ENCODE measurements at places on chromosomes 16 and 17. TPM values are rescaled to one million over a fixed set of nuclear protein-coding genes. Genes with fewer than 3 reads are reported as not detected.

DNA sequence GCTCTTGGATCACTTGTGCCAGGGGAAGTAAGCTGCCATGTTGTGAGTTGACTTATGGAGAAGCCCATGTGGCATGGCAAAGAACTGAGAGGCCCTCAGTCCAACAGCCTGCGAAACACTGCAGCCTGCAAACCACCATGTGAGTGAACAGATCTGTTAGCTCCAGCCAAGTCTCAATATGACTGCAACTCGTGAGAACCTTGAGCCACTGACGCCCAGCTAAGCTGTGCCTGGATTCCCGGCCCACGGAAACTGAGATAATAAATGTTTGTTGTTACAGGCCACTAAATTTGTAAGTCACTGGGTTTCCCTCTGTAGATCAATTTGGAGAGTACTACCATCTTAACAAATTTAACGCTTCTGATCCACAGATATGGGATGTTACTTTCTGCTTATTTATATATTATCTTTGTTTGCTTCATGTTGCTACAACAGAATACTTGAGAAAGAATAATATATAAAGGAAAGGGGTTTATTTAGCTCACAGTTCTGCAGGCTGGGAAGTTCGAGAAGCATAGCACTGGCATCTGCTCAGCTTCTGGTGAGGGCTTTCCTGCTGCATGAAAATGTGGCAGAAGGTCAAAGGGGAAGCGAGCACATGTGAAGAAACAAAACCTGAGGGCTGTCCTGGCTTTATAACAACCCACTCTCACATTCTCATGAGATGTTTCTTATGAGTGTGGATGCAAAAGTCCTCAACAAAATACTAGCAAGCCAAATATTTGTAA is 29.4 kb upstream of the ATP2A3 start:
- no peak for DNase-seq

- DNase-seq = no peak
Observed at GRCh38 chr17:67390006-67390645, 13.0 kb downstream of the PITPNC1 start.

DNA sequence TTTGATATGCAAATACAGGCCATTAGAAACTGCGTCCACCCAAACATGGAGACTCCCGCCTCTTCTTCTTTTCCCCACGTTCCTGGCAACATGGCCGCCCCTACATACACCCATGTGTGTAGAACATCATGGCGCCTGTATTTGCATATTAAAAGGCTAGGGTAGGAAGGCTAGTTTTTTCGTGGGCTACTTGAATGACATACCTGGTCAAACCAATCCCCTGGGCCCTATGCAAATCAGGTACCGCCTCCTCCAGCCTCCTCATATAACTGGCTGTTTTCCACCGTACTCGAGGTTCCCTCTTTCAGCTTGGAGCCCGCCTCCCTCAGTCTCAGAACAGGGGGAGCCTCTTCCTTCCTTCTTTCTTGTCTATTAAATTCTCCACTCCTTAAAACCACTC is 840 bp upstream of the CD300LB start:
- no peak for DNase-seq

DNA sequence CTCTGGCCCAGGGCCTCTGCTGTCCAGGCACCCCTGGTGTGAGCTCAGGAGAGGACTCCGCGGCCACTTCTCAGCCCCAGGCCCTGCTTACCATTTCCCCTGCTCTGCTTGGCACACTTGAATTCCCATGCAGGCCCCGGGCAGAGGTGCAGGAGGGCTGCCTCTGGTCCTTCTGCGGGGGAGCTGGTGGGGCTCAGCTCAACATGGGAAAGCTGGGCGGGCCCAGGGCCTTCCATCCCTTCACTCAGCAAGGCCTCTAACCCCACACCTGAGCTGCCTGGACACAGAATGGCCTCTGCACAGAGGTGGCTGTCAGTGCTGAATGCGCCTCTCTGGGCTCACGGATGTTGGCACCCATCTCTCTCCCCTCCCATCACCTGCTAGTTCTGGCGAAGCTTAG is 12.5 kb upstream of the RNPS1 start:
- no peak for DNase-seq

DNA sequence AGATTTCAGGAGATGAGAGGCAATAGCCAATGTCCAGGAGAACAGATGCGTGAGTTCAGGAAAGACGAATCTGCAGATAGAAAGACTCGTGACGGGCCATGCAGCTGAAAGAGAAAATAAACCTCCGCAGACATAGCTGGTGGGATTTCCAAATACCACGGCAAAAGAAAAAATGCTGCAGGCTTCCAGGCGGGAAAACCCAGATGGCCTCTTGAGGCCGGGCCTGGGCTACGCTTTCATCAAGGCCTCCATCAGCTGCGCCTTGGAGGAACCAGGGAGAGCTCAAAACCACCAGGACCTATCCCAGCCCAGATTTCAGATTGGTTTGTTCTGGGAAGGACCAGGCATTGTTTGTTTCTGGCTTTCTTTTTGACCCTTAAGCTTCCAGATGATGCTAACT is 16.7 kb downstream of the CCDC40 start:
- no peak for DNase-seq

GRCh38 chr16:22751104-22751667 is 62.8 kb upstream of the HS3ST2 start:
- no peak for DNase-seq

The DNAH17 gene
- total RNA-seq = 0.72 TPM

DNA sequence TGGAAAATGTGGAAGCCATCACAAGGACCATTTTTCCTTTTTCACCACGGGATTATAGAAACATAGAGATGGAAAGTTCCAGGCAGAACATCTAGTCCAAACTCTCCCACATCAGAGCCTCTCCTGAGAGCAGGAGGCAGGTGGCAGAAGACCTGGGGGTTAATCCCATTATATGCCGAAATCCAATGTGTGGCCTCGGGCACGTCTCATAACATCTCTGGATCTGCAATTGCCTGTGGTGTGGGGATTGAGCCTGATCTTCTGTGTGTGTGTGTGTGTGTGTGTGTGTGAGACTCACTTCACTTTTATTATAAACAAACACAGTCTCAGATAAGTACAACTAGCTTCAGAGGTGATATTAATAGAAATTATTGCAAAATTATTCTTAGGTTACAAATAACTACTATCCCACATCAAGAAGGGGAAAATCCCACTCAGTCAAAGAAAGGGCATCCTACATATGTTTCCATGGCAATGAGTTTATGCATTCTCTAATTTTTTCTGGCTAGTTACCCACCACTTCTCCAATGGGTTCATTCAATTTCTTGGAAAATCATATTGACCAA is 199.1 kb downstream of the FOXL1 start:
- DNase-seq = no peak

DNA sequence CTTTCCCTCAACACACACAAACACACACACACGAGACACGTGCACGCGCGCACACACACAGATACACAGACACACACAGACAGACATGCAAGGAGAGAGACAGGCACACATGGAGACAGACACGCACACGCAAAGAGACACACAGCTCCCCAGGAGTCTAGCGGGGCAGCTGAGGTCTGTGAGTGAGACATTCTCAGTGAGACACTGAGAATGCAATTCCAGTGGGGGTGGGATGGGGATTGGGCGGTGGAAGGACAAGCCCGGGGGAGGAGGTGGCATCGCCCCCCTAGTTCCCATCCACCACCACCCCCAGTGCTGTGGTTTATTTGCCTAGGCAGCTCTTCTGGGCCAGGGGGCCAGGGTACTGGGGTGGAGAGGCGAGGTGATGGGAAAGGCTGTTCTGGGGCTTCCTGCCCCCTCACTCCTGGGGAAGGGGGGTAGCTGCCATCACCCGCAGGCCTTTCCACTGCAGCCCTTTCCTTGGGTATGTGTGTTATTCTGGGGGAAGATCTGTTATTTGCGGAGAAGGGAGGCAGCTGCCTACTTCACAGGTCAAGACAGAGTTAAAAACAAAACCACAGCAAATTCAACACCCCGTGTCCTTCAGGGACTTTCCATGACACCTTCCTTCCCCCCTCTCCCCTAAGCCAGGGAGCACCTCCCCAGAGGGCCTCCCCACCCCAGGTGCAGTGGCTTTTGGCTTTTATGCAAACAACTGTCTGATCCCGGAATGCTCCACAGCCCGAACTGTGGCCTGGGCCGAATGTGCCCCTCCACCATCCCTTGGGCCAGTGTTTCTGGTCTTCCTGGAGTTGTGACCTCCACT is 18.0 kb downstream of the GRB7 start:
- no peak for DNase-seq

The METTL2A gene
- total RNA-seq = 31.9 TPM

DNA sequence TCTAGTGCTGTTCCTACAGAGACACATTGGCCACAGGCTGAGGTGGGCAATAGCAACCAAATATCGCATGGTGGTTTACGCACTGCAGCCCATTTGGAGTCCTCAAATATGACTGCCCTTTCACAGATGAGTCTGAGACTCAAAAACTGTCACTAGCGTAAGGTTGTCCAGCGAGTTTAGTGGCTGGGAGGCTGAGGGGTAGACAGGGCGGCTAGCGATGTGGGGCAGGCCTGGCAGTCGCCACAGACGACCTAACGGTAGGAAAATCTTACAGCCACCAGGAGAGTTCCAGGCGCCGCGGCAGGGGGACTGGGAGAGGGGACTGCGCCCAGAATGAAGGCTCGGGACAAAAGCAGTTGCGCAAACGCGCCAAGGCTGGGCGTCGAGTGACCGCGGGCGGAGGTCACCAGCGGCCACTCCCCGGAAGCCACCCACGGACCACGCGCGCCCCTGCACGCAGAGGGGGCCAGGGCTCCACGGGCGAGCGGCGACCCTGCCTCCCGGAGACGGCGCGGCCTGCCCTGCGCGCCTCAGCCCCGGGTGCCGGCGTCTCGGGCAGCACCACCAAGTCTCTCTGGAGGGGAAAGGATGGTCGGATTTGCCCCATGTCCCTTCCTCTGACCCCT is 699 bp upstream of the MAP1LC3B start:
- DNase-seq = no peak

DNA sequence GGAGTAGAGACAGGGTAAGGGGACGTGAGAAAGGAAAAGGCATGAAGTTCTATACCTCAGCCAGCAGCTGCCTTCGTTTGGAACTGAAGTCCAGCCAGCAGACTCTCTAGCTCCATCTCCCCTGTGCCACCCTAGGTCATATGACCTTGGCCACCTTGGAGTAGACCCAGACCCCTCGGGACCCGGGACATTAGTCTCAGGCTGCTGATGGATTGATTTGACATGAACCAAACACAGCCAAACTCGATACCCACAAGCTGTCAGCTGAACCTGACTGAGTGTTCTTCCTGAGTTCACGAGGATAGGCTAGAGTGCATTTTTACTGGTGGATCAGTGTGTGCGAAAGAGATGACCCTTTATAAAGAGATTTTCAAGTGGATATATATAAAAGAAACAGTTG is 68.5 kb downstream of the YPEL2 start:
- no peak for DNase-seq

DNA sequence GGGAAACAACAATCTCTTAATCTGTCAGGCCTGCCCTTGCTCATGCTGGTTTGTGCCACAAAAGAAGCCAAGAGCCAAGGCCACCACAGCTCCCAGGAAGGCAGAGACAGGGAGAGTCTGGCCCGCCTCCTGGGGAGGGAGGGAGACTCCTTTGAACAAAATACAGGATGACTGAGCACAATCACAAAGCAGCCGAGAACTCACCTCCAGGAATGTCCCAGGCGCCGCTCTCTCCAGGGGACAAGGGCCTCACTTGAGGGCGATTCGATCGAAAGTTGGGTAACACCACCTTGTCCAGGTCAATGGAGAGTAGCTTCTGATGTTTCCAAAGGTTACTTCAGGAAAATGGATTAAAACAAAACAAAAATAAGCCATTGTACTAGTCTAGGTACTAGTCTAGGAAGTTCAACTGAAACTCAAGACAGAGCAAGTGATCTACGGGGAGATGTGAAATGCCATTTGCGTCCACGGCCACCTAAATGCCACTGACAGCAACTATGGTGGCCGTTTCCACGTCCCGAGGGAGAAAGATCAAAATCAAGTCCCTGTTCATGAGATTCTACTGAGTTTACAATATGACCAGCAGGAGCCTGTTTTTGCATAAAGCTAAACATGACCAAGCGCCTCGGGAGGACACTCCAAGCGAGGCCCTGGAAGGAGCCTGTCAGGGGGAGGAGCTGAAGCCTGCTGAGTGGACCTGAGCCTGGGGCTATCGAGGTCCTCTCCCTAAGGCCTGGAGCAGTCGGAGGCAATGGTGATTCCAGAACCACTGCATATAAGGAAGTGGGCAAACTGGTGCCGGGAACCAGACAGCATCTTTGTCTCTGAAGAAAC is 13.4 kb upstream of the SLC38A8 start:
- no peak for DNase-seq

- no peak for DNase-seq
Observed at GRCh38 chr17:72244956-72245355, 124.1 kb downstream of the SOX9 start.

The MEIOB gene
- total RNA-seq = 2.1 TPM

GRCh38 chr16:53209877-53210276 is 155.1 kb downstream of the CHD9 start:
- no peak for DNase-seq

DNA sequence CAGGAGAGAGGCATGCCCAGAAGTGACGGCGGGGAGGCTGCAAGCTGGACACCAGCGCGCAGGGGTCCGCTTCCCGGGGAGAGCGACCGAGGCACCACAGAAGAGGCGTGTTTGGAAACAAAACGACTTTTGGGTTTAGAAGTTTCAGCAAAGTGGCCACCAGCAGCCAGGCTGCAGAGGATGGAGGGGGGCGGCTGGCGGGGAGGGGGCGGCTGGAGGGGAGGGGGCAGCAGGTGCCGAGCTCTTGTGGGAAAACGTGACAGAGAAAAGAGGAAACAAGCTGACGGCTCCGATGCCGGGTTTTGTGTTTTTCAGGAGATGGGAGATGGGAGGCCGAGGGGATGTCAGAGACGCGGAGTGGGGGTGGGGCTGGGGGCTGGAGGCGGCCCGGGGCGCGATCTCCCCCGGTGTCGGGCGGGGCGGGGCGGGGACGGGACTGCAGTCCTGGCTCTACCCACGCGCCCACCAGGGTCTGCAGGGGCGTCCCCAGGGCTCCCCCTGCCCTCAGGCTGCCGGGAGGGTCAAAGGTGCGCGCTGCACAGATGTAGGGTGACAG is 32.1 kb upstream of the RPH3AL start:
- no peak for DNase-seq

GRCh38 chr17:43658900-43659299 is 2.8 kb downstream of the MEOX1 start:
- DNase-seq = no peak

The PABPN1L gene
- total RNA-seq = not detected

DNA sequence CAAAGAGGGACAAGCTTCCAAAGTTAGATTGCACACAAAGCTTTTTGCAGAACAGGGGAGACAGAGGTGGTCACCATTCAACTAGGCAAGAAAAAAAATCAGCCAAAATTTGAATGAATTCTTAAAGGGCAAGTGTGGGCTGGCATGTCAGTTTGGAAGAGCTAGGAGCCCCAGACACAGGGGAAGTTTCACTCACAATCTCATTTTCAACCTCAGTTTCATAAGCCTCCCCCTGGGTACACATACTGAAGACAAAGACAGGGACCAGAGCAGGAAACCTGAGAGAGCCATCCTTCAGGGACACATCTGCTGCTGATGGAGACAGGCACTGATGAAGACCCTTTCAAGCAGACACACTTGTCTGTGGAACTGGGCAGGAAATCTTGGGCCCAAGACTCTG is 106.3 kb upstream of the PSMD7 start:
- no peak for DNase-seq

GRCh38 chr16:89090182-89090630 is 3.4 kb upstream of the ACSF3 start:
- no peak for DNase-seq

The ADAD2 gene
- not detected for total RNA-seq

GRCh38 chr17:17836818-17837379 is at the start of gene SREBF1:
SREBF1 (minus strand) TSS chr17:17836986; CDS start chr17:17836817, 169 bp downstream.
- DNase-seq = no peak
